ENCODE measurements at places on chromosomes 6 and 20.

DNA sequence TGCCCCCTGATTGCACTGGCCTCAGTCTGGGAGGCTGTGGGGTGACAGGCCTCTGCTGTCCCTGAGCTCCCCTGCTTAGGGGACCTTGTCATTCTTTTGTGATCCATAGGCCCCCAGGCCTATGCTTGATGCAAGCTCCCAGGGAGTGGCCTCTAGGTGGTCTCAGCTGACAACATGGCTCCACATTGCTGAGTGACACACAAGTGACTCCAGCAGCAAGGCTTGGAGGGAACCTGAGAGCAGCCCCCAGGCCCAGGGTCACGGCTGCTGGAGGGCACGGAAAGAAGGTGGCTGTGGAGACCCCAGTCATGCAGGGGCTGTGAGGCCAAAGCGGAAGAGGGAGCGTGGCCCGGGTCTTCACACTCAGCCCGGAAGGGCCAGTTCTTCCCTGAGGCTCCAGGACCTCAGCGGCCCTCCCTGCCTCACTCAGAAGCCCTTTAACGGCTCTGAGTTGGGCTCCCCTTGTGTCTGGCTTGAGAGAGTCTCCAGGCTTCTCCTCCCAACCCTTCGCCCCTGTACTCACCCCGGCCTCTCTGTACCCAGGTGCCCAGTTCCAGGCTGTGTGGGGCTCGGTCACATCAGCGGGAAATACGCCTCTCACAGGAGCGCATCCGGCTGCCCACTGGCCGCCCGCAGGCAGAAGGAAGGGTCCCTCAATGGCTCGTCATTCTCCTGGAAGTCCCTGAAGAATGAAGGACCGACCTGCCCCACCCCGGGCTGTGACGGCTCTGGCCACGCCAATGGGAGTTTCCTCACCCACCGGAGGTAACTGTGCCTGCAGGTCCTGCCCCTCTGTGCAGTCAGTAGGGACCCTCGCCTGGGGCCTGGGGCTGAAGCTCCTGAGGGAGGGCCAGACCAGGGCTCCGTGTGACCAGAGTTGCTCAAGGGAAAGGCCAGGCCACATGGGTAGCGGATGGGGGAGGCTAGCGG lies 23.7 kb upstream of the PCMTD2 start:
- H3K36me3 ChIP-seq: no peaks in the 10 kb centered on the region
- no peaks in the 10 kb centered on the region for H3K27me3 ChIP-seq
- H3K4me1 ChIP-seq: no peaks in the 10 kb centered on the region
- H3K4me3 ChIP-seq: no peak overlapping the region
- no peak for DNase-seq

GRCh38 chr20:8573686-8574085 lies 441.6 kb downstream of the PLCB1 start:
- no peak overlapping the region for H3K4me3 ChIP-seq
- no peak overlapping the region for H3K27ac ChIP-seq
- H3K27me3 ChIP-seq: no peaks in the 10 kb centered on the region
- no peaks in the 10 kb centered on the region for H3K4me1 ChIP-seq
- no peaks in the 10 kb centered on the region for H3K36me3 ChIP-seq

DNA sequence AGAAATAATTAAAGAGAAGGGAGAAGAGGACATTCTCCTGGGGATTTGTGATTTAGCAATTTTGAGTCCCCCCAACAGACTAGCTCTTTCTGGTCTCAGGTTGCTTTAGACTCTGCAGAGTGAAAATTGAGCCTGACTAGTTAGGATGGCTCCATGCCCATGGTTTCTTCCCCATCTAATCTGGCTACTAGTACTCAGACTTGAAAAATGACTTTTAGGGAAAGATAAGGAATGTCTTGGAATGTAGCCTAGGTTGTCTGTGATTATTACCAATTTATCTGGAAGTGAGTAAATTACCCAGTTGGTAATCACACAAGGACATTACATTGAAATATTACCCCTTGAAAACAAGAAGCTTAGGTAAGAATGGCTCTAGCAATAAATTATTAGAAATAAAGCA lies 4.2 kb downstream of the BEND6 start:
- H3K27ac ChIP-seq: no peak overlapping the region
- no peaks in the 10 kb centered on the region for H3K27me3 ChIP-seq
- no peak overlapping the region for H3K4me3 ChIP-seq
- no peaks in the 10 kb centered on the region for H3K36me3 ChIP-seq

GRCh38 chr6:21084656-21085055 lies 508.9 kb upstream of the SOX4 start:
- no peaks in the 10 kb centered on the region for H3K4me1 ChIP-seq
- no peak overlapping the region for H3K4me3 ChIP-seq

DNA sequence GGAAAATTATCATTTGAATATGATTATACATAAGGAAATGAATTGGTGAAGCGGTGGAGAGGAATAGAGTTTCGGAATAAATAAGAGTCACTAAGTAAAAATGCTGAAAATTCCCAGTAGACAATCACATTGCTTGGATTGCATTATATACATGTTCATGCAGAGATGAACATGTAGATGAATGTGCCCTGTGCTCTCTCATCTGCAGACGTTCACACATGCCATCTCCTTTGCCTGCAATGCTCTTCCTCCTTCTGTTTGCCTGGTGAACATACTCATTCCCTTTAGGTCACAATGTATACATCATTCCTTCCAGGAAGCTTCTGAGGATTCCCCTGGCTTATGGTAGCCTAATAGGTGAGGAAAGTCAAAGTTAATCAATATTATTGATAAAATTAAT lies 17.9 kb downstream of the DCDC2 start:
- H3K36me3 ChIP-seq: no peaks in the 10 kb centered on the region
- no peaks in the 10 kb centered on the region for H3K4me1 ChIP-seq
- H3K27ac ChIP-seq: no peak overlapping the region
- H3K27me3 ChIP-seq: no peaks in the 10 kb centered on the region

- no peaks in the 10 kb centered on the region for H3K4me1 ChIP-seq
- H3K27me3 ChIP-seq: no peaks in the 10 kb centered on the region
- no peak overlapping the region for H3K4me3 ChIP-seq
- H3K36me3 ChIP-seq: no peaks in the 10 kb centered on the region
- no peak overlapping the region for H3K27ac ChIP-seq
- no peak for DNase-seq
Measured at GRCh38 chr20:9330151-9330550, 184.2 kb upstream of the LAMP5 start.

GRCh38 chr6:105934708-105935107 lies 151.4 kb upstream of the PRDM1 start:
- H3K4me3 ChIP-seq: no peak overlapping the region
- no peak for DNase-seq
- H3K27me3 ChIP-seq: no peaks in the 10 kb centered on the region
- H3K36me3 ChIP-seq: no peaks in the 10 kb centered on the region

DNA sequence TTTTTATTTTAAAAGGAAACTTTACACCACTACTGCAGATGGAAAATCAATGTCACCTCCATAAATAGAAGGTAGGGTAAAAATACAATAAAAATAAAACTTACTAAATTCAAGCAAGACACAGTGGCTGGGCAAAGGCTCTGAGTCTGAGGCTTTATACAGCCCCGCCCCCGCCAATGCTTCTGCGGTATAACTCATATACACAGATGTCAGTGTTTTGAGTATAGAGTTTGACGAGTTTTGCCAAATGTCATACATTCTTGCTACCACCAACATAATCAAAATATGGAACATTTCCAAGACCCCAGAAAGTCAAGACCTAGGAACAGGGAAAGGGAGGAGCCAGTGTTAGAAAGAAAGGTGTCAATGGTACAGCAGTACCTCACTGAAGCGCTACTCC lies 12.8 kb downstream of the NFATC2 start:
- no peak overlapping the region for H3K4me3 ChIP-seq
- H3K36me3 ChIP-seq: no peaks in the 10 kb centered on the region
- no peak overlapping the region for H3K27ac ChIP-seq

- H3K27me3 ChIP-seq: no peaks in the 10 kb centered on the region
- DNase-seq: no peak
- no peak overlapping the region for H3K27ac ChIP-seq
- H3K36me3 ChIP-seq: no peaks in the 10 kb centered on the region
Measured at GRCh38 chr6:136089876-136090275, 160.2 kb downstream of the MTFR2 start.

GRCh38 chr6:131861381-131861780 lies 53.6 kb downstream of the ENPP1 start:
- no peak overlapping the region for H3K27ac ChIP-seq
- H3K36me3 ChIP-seq: peaks cover 16% of the 10 kb centered on the region
- no peak overlapping the region for H3K4me3 ChIP-seq
- H3K4me1 ChIP-seq: peaks cover 3% of the 10 kb centered on the region
- no peaks in the 10 kb centered on the region for H3K27me3 ChIP-seq

DNA sequence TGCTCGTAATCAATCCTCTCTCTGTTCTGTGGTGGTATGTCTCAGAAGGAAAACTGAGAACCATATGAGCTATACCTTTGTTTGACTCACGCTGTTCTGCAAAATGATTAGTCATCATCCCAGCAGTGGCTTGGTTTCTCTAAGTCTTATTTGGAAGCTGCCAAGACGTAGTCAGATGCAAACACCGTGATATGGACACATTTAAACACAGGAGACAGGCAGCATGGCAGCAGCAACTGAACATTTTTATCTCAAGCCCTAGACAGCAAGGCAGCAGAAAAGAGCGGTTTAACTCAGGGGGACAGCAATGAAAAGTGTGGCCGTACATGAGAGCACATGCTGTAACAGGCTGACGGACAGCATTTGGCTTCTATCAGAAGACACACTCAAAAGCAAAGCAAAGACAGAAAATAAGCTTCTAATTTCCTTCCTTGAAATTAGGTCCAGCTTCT lies 1295.1 kb downstream of the EPHA7 start:
- no peak overlapping the region for H3K27ac ChIP-seq
- no peak overlapping the region for H3K4me3 ChIP-seq
- no peaks in the 10 kb centered on the region for H3K4me1 ChIP-seq
- H3K27me3 ChIP-seq: no peaks in the 10 kb centered on the region

GRCh38 chr6:111212625-111213024 lies 125.3 kb downstream of the SLC16A10 start:
- peaks cover 29% of the 10 kb centered on the region for H3K4me1 ChIP-seq
- no peak for DNase-seq
- no peaks in the 10 kb centered on the region for H3K36me3 ChIP-seq
- no peak overlapping the region for H3K4me3 ChIP-seq
